ENCODE measurements at places on chromosomes 2 and 18. TPM values are rescaled to one million over a fixed set of nuclear protein-coding genes. Genes with fewer than 3 reads are reported as not detected.

The C1QL2 gene
- total RNA-seq = not detected

- no peak for DNase-seq
These were observed 44.6 kb upstream of the TUBA3D start for GRCh38 chr2:131431336-131431735.

DNA sequence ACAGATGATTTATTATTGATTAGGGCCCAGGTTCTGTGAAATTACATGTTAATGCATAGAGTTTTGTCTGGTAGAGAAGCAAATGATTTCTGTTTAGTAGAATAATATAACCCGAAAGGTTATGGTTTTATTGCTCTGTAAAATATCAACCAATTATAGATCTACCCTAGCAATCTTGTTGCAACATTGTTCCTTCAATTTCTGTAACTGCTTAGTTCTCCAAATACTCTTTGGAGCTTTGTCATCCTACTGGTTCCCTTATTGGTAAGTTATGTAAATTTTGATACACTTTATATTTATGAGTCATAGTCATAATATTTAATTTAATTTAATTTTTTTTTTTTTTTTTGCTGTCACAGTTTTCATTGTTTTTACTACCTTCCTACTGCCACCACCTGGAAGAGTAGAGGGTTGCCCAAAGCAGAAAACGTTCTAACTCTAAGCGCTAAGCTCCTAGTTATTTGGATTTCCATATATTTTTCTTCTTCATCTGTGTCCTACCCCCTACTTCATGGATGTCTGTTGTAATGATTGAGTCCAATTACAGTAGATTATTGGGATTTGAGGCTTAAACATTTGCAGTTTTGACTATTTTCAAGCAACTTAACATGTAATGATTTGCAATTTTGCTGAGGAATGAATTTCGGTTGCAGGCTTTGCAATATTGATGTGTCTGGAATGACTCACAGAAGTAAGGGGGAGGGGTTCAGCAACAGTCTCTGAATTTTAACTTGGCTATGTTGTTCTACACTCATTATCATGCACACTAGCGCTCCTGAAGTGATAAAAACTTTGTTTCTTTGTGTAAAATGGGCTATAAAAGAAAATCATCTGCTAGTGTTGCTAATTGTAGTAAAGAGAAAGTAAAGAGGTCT is 51.1 kb downstream of the NABP1 start:
- DNase-seq = peak; percentile 38

The ECEL1 gene
- total RNA-seq = 0.54 TPM

The SOCS6 gene
- total RNA-seq = 48.1 TPM

- no peak for DNase-seq
These were observed 4.9 kb downstream of the PAX3 start for GRCh38 chr2:222293660-222294630.

The GPR35 gene
- total RNA-seq = 0.25 TPM

DNA sequence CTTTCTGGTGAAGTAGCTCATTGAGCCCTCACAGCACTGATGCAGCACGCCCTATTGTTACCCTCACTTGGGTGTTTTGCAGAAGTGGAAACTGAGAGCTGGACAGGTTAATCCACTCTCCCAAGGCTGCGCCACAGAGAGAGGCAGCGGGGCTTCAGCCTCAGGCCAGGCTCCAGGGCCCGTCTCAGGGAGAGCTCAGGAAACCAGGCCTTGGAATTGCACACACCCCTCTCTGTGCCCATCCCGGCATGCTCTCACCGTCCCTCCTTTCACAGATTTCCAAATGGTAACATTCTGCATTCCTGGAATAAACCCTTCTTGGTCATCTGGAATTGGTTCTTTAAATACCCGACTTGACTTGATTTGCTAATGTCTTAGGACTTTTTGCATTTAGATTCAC is 51.5 kb downstream of the TWIST2 start:
- peak; percentile 54 for DNase-seq

DNA sequence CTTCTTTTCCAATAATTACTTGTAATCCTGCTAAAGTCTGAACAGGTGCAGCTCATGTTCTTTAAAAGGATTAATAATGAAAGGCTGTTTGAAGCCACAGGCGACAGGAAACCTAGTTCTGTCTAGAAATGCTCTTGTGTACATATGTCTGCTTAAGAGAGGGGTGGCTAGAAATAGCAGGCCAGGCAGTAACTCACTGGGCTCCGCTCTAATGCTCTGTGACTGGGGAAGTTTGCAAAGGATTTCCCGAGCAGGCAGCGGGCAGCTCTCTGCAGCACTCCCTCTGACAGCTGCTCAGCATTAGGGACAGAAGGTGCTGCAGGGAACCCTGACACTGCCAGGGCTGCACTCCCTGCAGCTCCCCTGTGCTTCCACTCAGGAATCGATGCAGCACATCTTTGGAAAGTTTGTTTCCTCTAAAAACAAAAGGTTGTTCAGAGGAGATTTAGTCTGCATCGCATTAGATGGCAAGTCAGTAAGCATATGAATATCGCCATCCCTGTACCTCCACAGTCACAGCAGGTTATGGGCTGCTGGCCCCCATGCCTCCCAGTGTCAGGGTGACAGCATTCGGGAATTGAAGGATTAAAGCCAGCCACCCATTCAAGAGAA is 33.1 kb upstream of the TTC39C start:
- no peak for DNase-seq

DNA sequence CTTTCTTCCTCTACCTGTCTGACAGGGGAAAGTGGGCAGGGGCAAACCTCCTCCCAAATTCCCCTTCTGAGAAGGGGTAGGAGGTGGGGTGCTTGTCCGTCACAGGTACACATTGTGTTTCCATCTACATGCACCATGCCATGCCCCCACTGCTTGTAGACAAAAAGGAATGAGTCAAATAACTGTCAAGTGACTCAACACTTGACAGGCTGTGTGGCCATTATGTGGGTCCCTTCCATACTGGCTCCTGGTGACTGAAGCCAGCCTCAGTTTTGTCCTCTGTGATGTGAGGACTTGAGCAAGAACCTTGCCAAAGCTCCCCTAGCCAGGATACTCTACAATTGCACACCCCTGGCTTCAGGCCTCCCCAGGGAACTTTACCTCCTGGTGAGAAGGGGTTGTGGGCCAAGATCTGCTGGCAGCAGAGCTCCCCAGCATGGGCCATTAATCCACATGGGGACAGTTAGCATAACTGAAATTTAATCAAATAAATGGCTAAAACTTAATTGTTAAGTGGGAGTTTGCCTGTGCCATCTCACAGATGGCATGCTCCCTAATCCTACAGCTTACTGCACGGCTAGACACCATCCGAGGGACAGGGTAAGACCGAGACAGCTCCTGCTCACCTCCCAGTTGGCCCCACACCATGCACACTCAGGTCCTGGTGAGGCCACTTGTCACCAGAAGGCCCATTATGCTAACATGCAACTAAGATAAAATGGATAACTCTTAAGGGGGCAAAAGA is 140.2 kb downstream of the BCL11A start:
- DNase-seq = no peak

- DNase-seq = peak; percentile 54
These were observed 1.0 kb downstream of the UBR3 start for GRCh38 chr2:169828141-169828811.

DNA sequence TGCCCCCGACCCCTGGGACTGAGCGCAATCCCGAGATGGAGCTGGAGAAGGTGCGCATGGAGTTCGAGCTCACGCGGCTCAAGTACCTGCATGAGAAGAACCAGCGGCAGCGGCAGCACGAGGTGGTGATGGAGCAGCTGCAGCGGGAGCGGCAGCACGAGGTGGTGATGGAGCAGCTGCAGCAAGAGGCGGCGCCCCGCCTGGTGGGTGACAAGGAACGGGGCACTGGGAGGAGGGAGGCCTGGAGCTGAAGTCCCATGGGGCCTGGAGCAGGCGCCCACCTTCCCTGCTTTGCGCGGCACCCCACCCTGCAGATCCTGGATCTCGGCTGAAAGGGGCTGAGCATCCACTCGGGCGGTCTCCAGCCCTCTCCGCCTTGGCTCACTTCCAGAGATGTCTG is 1.2 kb downstream of the TMEM247 start:
- DNase-seq = no peak

GRCh38 chr2:83196225-83196624 is 1262.9 kb downstream of the SUCLG1 start:
- peak; percentile 46 for DNase-seq

- DNase-seq = no peak
These were observed 85.7 kb downstream of the ACTR2 start for GRCh38 chr2:65313126-65313953.

- peak; percentile 69 for DNase-seq
These were observed 34.1 kb upstream of the GNAL start for GRCh38 chr18:11654736-11655605.

GRCh38 chr2:152219077-152219828 is 43.7 kb upstream of the STAM2 start:
- no peak for DNase-seq

The C2orf80 gene
- total RNA-seq = not detected

The RAX gene
- not detected for total RNA-seq

The KLHL30 gene
- not detected for total RNA-seq

- DNase-seq = no peak
These were observed 304.3 kb downstream of the CELF4 start for GRCh38 chr18:37261246-37261840.

The LONRF2 gene
- total RNA-seq = under 0.01 TPM

DNA sequence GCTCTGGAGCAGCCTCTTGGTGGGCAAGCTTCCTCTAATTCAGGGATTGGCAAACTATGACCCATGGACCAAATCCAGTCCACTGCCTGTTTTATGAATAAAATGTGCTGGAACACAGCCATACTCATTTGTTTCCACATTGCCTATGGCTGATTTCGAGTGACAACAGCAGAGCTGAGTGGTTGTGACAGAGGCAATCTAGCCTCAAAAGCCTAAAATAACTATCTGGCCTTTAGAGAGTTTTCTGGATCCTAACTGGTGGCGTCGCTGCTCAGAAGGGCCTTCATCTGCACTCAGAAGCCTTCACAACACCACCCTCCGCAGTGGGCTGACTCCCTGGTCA is 147.1 kb downstream of the CCBE1 start:
- DNase-seq = no peak

DNA sequence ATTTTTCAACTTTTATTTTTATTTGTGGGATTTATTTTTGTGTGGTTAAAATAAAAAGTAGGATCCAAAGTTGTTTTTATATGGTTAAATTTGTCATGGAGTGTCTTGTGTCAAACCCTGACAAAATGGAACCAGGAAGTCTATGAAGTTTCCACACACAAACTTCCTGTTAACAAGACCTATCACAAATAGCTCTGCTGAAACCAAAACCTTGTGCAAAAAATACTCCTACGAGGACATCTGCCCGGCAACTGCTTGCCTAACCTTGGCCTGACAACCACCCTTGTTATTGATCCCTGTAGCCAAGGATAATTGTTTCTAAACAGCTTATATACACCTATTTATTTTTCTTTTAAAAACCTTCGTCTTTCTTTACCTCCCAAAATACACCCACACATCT is 389.6 kb downstream of the TRIB2 start:
- no peak for DNase-seq

DNA sequence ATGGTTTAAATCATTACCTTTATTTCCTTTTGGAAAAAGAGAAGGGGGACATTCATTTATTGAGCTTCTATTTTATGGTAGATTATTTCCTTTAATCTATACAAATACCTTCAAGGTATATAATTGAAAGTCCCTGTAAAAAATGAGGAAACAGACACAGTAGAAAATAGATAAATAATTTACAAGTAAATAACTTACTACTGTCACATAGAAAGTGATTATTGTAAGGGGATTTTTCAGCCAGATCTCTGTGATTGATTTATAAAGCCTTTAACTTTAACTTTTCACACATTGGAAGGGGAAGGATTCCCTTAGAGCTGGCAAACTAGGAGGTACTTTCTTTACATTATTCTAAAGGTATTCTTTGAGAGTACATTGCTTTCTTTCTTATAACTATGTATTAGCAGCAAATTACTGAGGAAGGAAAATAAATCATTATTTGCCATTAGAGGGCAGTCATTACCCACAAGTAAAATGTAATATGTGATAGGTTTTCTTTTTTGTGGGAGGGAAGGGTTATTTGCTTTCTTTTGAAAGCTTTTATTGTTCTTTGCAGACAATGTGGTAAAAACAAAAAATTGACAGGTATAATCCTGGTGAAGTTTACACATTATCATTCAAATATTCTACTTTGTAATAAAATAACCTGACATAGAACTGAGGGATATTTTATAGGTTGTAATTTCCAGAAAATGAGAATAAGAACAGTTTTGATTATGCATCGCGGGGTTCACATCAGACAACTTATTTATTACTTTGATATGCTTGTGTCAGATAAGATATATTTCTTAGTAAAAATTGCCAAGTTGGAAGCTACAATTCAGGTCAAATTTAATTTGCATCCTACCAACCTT is 24.8 kb upstream of the RPE start:
- peak; percentile 58 for DNase-seq

The AOX1 gene
- total RNA-seq = 47.9 TPM

The RFTN2 gene
- 2.1 TPM for total RNA-seq

- DNase-seq = peak; percentile 64
These were observed 50.8 kb downstream of the WIPF1 start for GRCh38 chr2:174546519-174547506.

The SIX3 gene
- not detected for total RNA-seq

The DIS3L2 gene
- total RNA-seq = 15.6 TPM

The SKOR2 gene
- not detected for total RNA-seq

The IL1F10 gene
- total RNA-seq = not detected

The FOXD4L1 gene
- not detected for total RNA-seq

DNA sequence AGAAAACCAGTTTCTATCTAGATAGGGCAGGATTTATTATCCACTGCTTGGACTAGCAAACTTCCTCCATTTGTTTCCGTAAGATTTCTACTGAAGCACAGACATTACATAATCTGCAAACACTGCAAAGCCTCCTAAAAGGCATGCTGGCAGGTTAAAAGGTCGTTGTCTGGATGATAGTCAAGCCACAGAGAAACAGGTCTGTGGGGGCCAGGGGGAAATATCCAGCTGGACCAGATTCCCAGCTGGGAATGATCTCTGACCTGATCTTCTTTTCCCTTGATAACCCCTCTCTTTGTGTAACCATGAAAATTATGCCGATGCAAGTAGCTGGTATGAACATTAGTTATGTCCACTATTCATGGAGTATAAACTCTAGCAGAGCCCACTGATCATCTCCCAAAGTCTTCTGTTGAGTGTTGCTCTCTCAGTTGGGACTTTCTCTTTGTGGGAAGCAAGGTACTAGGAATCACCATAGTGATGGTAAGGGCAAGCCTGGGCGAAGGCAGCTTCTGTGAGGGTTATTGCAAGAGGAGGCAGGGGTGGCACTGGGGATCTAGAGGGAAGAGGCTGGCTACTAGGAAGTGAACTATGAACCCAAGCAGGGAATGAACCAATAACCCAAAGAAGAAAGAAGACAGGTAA is 61.3 kb downstream of the GDF7 start:
- DNase-seq = no peak

GRCh38 chr2:11371092-11371937 is 26.9 kb upstream of the ROCK2 start:
- DNase-seq = peak; percentile 8

DNA sequence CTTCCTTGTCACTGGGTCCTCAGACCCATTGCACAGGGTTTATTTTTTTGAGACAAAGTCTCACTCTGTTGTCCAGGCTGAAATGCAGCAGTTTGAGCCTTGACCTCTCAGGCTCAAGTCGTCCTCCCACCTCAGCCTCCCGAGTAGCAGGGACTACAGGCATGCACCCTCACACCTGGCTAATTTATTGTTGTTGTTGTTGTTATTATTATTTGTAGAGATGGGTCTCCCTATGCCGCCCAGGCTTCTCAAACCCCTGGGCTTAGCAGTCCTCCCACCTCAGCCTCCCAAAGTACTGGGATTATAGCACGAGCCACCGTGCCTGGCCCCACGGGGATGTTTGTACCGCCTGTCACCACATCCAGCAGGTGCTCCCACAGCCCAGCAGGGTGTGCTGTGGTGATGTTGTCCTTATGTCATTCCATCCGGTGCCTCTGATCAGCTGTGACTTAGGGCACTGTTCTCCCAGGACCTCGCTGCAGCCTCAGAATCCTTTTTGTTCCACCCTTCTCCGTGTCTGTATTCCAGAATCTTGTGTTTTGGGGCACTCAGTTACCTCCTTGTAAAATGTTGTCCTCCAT is 182.3 kb downstream of the INO80D start:
- peak; percentile 29 for DNase-seq
